ENCODE measurements at places on chromosomes 11 and 22. TPM values are rescaled to one million over a fixed set of nuclear protein-coding genes. Genes with fewer than 3 reads are reported as not detected.

Gene C11orf42
- not detected for total RNA-seq

- peaks cover 5% of the 10 kb centered on the region for H3K27me3 ChIP-seq
- no peak overlapping the region for H3K4me3 ChIP-seq
- DNase-seq: no peak
- no peak overlapping the region for H3K27ac ChIP-seq
Measured at GRCh38 chr22:36741204-36741793, 34.6 kb downstream of the IFT27 start.

GRCh38 chr22:27748751-27749191, 52.8 kb downstream of the MN1 start:
- peaks cover 3% of the 10 kb centered on the region for H3K27me3 ChIP-seq
- H3K4me3 ChIP-seq: no peak overlapping the region
- no peak for DNase-seq
- H3K4me1 ChIP-seq: peaks cover 26% of the 10 kb centered on the region
- H3K27ac ChIP-seq: no peak overlapping the region

Gene PAAF1
- total RNA-seq: 20.3 TPM

GRCh38 chr22:26525946-26526564, 13.8 kb upstream of the TFIP11 start:
- no peaks in the 10 kb centered on the region for H3K4me1 ChIP-seq
- H3K27me3 ChIP-seq: peaks cover 5% of the 10 kb centered on the region
- H3K27ac ChIP-seq: no peak overlapping the region

- H3K36me3 ChIP-seq: peaks cover 24% of the 10 kb centered on the region
- H3K27ac ChIP-seq: no peak overlapping the region
- no peaks in the 10 kb centered on the region for H3K27me3 ChIP-seq
- H3K4me1 ChIP-seq: peaks cover 4% of the 10 kb centered on the region
- DNase-seq: no peak
Measured at GRCh38 chr11:73126804-73127480, 15.2 kb downstream of the FCHSD2 start.

Gene LRRC10B
- total RNA-seq: 0.13 TPM

DNA sequence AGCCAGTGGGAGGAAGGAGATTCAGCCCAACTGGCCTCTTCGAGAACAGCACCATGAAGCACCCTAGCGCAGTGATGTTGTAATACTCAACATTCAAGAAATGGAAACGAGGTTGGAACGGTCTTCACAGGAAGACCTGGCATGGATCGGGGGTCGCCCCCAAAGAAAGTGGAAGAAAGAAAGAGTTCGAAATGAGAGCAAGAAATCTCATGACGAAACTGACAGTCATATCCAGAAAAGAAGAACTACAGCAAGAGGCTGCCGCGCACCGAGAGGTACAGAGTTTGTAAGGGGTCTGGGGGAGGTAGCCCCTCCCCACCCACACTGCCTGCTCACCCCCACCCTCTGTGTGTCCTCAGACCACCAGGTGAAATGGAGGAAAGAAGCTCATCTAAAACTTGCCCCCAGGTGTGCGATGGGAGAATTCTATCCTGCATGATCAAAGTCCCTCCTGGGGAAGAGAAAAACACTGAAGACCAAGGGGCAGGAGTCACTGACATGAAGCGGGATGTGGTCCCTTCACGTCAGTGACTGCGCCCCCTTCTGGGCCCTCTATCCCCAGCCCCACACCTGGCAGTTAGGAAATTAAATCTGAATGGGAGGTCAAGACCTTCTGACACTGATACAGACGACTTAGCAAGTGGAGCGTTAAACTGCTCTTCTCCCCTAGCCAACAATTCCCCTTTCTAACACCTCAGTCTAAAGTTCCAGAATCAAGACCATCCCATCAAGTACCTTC, 52.9 kb upstream of the SPATA19 start:
- H3K27me3 ChIP-seq: peaks cover 3% of the 10 kb centered on the region
- no peak overlapping the region for H3K27ac ChIP-seq
- H3K36me3 ChIP-seq: no peaks in the 10 kb centered on the region
- no peak for DNase-seq
- H3K4me3 ChIP-seq: no peak overlapping the region

DNA sequence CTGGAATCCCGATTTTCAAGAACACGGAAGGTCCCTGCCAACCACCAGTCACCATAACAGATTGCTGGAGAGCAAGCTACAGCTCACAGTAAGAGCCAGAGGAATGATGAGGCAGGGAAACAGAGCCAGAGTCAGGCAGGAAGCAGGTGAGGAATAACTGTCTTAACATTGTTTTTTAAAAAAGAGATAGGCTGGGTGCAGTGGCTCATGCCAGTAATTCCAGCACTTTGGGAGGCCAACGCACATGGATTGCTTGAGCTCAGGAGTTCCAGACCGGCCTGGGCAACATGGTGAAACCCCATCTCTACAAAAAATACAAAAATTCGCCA, 13.5 kb upstream of the CASTOR1 start:
- DNase-seq: no peak
- H3K4me1 ChIP-seq: peaks cover 38% of the 10 kb centered on the region
- H3K36me3 ChIP-seq: peaks cover 5% of the 10 kb centered on the region
- H3K27ac ChIP-seq: no peak overlapping the region
- no peak overlapping the region for H3K4me3 ChIP-seq
